Activated CD4-positive, alpha-beta T cell treated with anti-CD3 and anti-CD28 coated beads, Interleukin-2, amount 50 U/mL, for 4 hours (primary cell): ENCODE measurements at places on chromosomes 12 and 14.
A peak's percentile ranks its signal among the peaks of the same experiment; 100 is the strongest.

- DNase-seq, result no peak
These were observed 112.9 kb downstream of the PRKCH start for GRCh38 chr14:61434311-61434710.

DNA sequence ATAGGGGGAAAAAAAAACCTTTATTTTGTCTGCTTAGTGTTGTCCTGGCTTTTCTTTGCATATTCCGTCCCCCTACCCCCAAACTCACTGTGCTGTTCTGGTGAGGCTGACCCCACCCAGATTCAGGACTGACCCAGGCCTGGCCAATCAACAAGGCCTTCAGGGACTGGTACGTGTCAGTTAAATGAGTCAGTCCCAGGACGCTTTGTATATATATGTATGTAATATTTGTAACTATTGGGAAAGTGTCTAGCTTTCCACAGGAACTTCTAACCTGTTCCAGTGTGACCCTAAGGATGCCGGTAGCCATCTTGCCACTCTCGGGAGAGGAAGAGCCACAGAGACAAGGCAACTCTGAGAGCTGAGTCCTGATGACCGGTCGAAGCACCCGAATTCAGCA lies 107.4 kb downstream of the VCPKMT start:
- DNase-seq, result no peak

GRCh38 chr14:31712244-31713127 lies 151.3 kb downstream of the NUBPL start:
- no peak for DNase-seq

DNA sequence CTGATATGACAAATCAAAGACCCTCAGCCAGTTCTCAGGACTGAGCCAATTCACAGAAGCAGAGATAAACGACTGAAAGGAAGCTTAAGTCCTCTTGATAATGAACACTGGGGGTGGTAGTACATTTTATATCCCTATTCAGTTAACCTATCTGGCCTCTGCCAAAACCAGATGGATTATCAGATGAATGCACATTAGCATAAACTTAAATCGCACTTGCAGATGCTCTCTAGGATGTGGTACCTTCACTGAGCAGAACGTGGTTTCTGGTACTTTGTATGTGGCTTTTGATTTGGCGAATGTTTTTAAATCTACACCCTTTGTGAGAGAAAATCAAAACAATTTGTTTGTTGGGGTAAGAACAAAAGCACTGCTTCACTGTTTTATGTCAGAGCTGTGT lies 21.1 kb upstream of the TAS2R14 start:
- DNase-seq, result no peak

DNA sequence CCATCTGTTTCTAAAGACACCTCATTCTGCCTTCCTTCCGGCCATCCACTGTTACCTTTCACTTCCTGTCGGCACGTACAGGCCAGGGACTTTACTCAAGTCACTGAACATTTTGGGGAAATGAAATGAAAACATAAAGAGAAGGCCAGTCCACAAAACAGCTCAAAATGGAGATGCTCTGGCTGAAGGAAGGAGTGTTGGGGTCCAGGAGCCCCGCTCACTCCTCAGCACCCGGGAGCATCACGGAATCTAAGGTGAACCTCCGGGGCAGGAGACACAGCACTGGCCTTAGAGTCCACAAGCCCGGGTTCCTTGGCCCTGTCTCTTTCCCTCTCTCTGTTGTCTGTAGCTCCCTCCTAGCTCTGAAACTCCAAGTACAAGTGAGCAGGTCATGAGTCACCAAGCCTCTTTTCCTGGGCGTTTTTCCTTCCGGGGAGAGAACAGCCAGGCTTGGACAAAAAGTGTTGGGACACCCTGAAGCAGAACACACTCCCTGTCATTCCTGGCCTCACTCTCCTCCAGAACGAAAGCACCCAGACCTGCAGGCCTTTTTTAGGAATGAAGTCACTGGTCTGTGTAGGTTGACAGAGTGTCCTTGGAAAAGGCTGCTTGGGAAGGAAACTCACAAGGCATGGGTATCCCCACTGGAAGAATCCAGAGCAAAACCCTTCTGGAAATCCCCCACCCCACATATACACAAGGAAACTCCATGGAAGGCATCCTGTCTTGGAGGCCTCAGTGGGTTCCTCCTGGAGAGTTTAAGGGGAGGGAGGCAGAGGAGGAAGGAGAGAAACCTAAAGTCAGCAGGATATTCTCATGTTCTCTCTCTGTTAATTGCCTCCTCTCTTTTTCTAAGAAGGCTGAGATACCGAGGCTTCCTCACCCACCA lies 245.3 kb downstream of the ZFP36L1 start:
- no peak for DNase-seq

DNA sequence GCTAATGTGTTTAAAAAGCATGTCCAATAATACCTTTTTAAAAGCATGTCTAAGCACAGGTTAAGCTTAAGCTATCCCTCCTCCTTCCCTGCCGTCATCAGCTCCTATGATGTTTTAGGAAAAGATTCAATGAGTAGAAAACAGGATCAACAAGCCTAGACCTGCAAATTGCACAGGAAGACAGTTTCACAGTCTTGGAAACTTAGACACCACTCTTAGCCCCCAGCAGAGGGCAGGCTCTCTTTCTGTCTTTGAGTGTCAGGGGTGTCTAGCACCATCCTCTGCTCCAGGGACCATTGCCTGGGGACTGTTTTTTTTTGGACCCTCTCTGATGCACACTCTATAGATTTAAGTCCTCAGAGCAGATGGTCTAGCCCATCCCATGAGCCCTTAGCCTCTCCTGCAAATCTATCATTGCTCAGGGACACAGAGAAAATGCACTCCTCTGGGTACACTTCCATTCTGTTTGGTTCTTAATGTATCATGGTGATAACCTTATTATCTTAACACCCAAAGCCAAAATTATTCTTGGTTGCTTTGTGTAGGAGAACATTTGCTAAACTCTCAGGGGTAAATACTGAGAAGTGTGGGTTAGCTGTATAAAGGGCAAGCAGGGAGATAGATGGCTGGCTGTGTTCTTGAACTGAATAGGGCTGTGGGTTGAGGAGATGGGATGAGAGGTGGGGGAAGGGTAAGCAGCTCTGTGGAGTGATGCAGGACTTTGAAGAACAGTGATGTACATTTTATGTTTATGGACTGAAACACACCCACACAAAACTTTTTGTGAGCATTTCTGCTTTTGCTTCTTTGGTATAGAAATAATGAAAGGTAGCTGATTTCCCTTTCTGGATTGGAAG lies 259.9 kb upstream of the DDHD1 start:
- DNase-seq, result no peak

DNA sequence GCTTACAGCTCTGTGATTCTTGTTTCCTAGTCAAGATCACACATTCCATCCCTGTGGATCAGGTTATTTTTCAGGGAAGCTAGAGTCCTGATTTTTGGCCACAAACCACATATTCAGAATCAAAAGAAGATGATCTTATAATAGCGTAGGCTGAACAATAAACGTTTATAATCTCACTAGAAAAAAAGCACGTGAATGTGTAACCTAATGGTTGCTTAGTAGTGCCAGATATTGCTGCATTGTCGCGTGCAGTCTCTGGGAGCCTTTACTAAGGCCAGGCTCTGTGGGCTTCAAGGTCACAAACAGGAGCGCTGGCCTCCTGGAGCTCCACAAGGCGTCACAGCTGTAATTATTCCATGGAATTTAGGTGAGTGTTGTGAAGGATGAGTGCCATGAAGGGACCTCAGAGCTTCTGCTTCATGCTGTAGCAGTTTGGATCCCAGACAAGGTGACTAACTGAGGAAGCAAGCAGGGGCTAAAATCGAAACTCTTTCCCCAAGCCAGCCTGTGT lies 17.4 kb downstream of the CDKN1B start:
- no peak for DNase-seq

- DNase-seq, result peak; percentile 18
These were observed 1.5 kb downstream of the KRT8 start for GRCh38 chr12:52903285-52903854.

DNA sequence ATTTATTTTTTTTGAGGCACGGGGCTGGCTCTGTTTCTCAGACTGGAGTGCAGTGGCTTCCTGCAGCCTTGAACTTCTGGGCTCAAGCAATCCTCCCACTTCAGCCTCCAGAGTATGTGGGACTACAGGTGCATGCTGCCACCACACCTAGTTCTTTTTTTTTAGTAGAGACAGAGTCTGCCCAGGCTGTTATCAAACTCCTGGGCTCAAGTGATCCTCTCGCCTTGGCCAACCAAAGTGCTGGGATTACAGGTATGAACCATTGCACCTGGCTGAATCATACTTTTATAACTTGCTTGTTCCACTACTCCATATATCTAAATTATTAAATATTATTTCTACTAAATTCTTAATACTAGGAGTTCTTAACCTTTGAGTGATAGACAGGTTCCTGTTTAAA lies 111.6 kb downstream of the BTG1 start:
- DNase-seq, result no peak

DNA sequence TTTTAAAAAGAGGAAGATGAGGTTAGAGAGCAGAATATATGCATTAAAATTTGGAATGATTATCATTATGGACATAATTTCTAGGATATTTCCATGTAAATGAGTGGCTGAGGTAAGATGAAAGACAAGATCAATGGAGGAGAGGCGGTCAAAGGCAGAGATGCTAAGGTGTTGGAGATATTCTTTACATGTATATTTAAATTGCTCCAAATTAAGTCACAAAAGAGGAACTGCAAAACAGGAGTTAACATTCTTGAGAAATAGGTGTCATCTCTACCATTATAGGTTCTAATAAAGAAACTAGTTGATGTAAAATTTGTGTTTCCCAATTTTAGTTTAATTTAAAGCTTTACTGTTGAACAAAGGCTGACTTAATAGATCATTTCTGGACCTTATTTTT lies 268.5 kb upstream of the PPFIA2 start:
- DNase-seq, result no peak

GRCh38 chr14:77407158-77407557 lies 16.2 kb downstream of the NOXRED1 start:
- DNase-seq, result no peak

DNA sequence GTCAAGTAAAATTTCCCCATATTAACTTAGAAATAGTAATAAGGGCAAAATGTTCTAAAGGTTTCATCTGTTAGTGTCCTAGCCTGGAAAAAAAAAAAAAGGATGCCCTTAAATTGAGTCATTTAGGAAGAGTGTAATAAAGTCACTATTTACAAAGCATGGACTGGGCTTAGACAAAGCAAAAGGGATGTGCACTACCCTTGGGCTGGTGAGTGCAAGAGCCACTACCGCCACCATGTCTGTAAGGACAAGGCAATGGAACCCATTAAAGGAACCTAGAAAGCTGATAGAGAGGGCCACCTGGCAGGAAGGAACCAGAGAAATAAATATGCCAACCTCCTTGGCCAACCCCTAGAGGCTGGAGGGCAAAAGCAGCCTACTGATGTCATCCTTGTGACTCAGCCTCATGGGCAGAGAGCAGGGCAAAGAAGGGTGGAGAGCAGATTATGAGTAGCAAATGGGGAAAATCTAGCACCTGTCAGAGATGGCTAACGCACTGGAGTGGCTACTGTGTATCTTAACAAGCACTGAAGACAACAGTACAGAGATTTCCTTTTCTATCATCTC lies 59.5 kb upstream of the FUT8 start:
- DNase-seq, result no peak

DNA sequence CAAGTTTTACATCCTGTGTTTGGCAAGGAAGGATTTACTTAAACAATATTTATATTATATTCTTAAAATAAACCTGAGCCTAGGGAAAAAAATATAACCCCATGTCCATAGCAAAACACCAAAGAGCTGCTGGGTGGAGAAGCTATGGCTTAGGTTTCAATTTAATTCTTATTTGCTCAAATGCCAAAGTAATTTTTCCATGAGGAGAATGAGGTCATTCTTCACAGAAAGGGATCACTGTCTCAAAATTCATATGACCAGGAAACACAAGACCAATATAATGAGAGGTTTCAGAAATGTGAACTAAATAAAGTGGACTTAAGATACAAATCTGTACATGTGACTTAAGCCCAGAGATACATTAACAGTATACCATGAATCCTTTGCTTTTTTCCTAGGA lies 195.0 kb downstream of the PHLDA1 start:
- no peak for DNase-seq

DNA sequence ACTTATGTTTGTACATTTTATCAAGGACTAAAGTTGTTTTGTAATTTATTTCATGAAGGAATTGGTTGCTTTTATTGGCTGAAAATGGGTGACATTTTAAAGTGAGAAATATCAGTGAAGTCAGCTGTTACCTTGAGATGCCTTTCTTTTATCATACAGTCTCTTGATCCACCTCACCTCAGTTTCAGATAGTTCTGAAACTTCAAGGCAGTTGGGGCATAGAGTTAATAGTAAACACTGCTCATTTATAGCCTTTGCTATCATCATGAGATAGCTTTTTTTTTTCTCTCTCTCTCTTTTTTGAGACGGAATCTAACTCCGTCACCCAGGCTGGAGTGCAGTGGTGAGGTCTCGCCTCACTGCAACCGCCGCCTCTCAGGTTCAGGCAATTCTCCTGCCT lies 76.7 kb downstream of the MON2 start:
- no peak for DNase-seq

DNA sequence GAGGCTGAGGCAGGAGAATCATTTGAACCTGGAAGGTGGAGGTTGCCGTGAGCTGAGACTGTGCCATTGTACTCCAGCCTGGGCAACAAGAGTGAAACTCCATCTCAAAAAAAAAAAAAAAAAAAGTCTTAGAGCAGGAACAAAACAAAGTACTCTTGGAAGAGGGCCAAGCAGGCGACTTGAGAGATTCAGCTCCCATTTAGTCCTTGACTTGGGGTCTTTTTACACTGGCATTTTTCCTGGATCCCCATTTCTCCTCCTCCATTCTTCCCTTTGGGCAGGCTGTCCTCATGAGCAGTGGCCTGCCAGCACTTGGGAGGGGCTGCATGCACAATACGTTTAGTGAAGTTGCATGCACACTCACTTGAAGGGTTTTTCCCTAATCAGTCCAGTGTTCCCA lies 72.9 kb downstream of the C14orf132 start:
- no peak for DNase-seq

DNA sequence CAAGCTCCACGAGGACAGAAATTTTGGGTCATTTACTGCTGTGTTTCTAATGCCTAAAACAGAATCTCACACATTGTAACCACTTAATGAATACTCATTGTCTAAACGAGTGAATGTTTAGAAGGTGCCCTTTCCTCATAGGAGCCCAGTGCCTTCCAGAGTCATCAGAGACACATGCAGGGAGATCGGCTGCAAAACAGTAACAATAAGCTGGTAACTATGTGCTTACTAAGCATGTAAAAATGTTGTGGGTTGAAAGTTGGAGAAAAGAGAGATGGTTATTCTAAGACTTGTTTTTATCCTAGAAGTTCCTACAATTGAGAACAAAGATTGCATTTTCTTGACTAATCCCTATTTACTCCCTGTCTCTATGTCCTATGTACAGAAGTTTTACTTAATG lies 7.4 kb downstream of the TESPA1 start:
- no peak for DNase-seq

DNA sequence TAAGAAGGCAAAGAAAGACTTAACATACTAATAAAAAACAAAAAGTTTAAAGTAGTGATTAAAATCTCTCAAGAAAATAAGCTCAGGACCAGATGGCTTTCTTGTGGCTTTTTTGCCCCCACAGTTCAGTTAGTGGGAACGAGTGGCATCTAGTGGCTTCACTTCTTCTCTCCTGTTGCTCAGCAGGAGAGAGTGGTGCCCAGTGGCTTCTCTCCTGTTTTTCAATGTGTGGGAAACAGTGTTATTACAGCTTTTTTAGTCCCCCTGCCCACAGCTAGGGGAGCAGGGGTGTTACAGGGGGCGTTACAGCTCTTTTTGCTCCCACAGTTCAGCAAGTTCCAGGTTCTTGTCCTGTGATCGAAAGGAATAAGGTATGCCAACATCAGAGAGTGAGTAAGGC lies 135.2 kb downstream of the RERGL start:
- no peak for DNase-seq

GRCh38 chr14:75168586-75169335 lies 7.7 kb downstream of the TMED10 start:
- no peak for DNase-seq

GRCh38 chr14:77654001-77654441 lies 37.6 kb upstream of the SPTLC2 start:
- DNase-seq, result no peak
